ENCODE measurements at places on chromosomes 6 and 20. TPM values are rescaled to one million over a fixed set of nuclear protein-coding genes. Genes with fewer than 3 reads are reported as not detected.

Gene SMLR1
- total RNA-seq = not detected

Gene SNX21
- total RNA-seq = 0.93 TPM

Gene SRSF3
- 426 TPM for total RNA-seq

Gene EYS
- not detected for total RNA-seq

Gene EPPIN
- not detected for total RNA-seq

Gene KCNS1
- total RNA-seq = not detected

Gene ACAT2
- 28.0 TPM for total RNA-seq

Gene SPATS1
- total RNA-seq = not detected

Gene PPP1R14C
- total RNA-seq = not detected

Gene C20orf202
- total RNA-seq = not detected

Gene PSORS1C2
- total RNA-seq = not detected

Gene FHL5
- not detected for total RNA-seq

Gene RSPH9
- not detected for total RNA-seq

Gene PHACTR3
- total RNA-seq = not detected

Gene LHFPL5
- not detected for total RNA-seq

Gene ADRM1
- total RNA-seq = 51.3 TPM

Gene SLC12A5
- not detected for total RNA-seq

Gene EFCAB8
- total RNA-seq = 2.0 TPM

Gene FAM209A
- 2.0 TPM for total RNA-seq

Gene CNKSR3
- total RNA-seq = not detected

Gene SLC35F1
- not detected for total RNA-seq

Gene PRPH2
- not detected for total RNA-seq

Gene ZNF391
- 0.53 TPM for total RNA-seq

Gene RBBP9
- total RNA-seq = 5.2 TPM

Gene BTN1A1
- total RNA-seq = not detected

Gene ZSCAN23
- total RNA-seq = 3.3 TPM

Gene DOK5
- not detected for total RNA-seq

Gene PPP1R16B
- total RNA-seq = 22.0 TPM

Gene RHAG
- total RNA-seq = not detected

Gene C4A
- 7.2 TPM for total RNA-seq

Gene SCRT2
- not detected for total RNA-seq

Gene GABRR2
- total RNA-seq = 1.5 TPM

Gene MEI4
- total RNA-seq = 0.08 TPM

Gene C6orf163
- total RNA-seq = 1.9 TPM

Gene LPA
- not detected for total RNA-seq

Gene TOX2
- total RNA-seq = 1.5 TPM

Gene OTOR
- not detected for total RNA-seq

Gene NKX2-2
- not detected for total RNA-seq

Gene SYCP2L
- 0.20 TPM for total RNA-seq

Gene LGSN
- not detected for total RNA-seq

Gene PXDC1
- 0.25 TPM for total RNA-seq

Gene VGLL2
- not detected for total RNA-seq

Gene NECAB3
- total RNA-seq = 13.6 TPM

Gene MROH8
- 1.6 TPM for total RNA-seq

Gene MYBL2
- total RNA-seq = 0.58 TPM

Gene PMEPA1
- total RNA-seq = 10.0 TPM

Gene PTCRA
- total RNA-seq = 0.56 TPM

Gene ERVFRD-1
- not detected for total RNA-seq

Measured in naive thymus-derived CD4-positive, alpha-beta T cell (primary cell).